Activated CD4-positive, CD25-positive, alpha-beta regulatory T cell (primary cell): ENCODE measurements at places on chromosomes 16 and 17.
A peak's percentile ranks its signal among the peaks of the same experiment; 100 is the strongest.

DNA sequence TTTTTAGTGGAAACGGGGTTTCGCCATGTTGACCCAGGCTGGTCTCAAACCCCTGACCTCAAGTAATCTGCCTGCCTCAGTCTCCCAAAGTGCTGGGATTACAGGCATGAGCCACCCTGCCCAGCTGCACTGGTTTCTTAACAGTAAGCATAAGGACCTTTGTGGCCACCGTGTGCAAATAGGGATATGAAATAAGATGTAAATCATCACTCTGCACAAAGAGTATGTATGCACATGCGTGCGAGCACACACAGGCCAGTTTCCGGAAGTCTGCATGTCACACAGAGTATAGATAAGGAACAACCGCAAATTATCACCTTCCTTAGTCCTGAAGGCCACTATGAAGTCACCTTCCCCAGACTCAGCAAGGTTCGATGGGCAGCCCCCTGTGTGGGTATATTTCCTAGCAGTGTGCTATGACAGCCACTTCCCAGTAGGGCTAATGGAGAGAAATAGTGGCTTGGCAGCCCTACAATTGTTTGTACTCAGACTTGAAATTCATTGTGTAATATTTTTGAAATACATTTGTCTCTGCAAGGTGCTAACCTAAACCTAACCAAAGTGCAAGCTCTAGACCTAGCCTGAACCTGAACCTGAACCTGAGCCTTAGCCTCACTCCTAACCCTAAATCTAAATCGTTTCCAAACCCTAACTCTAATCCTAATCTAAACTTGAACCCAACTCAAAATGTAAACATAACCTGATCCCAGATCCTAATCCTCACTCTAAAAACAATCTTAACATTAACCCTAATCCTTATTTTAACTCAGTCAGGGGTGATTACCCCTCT lies 48.4 kb upstream of the SKAP1 start:
- DNase-seq: no peak

GRCh38 chr16:19722981-19723380 lies 4.9 kb downstream of the IQCK start:
- no peak for DNase-seq

- no peak for DNase-seq
Observed at GRCh38 chr16:69417520-69418199, 6.8 kb upstream of the CYB5B start.

GRCh38 chr16:66346221-66346620 lies 20.3 kb upstream of the CDH5 start:
- no peak for DNase-seq

GRCh38 chr16:49556606-49557446 lies 183.2 kb downstream of the C16orf78 start:
- DNase-seq: no peak

DNA sequence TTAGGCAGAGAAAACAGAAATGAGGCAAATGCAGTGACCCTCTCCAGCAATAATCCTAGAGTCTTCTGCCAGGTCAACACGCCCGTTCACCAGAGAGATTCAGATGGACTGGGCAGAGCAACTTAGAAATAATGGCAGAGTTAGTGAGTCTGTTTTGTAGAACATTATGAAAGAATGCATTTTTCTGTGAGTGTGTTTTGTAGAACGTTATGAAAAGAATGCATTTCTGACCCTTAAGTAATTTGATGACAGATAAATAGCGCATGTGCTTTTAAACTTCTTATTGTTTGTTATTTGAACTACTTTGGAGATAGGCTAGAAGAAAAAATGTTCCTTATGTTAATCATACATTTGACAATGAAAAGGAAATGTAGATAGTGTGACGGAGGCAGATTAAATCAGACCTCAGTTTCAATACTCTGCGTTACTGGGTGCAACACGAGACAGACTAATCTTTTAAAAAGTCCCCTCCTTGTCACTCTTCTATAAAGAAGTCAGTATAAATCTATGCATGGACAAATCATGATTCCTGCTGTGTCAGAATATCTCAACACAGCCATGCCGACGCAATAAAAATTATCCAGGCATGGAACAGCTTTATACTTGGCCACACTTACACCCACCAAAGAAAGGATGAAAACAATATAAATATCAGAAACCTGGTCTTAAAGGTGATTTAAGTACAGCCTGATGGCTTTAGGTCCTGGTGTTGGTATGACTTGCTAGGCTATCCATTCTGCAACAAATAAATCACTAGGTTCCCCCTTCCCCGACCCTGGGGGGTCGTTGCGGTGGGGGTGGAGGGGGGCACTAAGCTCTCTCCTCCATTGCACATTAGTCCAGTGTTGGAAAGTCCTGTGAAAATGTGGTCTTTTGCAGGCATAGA lies 47.8 kb downstream of the MARCHF10 start:
- no peak for DNase-seq

GRCh38 chr16:11667824-11668622 lies at the start of gene SNN:
SNN (plus strand) TSS chr16:11668455; CDS start chr16:11676060, 7,605 bp downstream.
- DNase-seq: peak; percentile 82

DNA sequence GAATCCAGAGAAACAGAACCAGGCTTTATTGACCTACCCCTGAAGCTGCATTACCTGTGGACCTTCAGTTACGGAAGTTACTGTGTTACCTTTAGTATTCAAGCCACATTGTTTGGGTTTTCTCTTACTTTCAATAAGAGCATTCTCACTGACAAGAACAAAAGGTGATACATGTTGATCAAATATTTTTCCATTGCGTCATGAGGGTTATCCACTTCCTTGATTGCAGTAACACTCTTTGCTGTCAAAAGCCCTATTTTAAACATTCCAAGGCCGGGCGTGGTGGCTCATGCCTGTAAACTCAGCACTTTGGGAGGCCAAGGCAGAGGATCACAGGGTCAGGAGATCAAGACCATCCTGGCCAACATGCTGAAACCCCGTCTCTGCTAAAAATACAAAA lies 28.6 kb upstream of the PAFAH1B1 start:
- DNase-seq: no peak

- no peak for DNase-seq
Observed at GRCh38 chr16:46843898-46844642, 13.1 kb upstream of the C16orf87 start.

DNA sequence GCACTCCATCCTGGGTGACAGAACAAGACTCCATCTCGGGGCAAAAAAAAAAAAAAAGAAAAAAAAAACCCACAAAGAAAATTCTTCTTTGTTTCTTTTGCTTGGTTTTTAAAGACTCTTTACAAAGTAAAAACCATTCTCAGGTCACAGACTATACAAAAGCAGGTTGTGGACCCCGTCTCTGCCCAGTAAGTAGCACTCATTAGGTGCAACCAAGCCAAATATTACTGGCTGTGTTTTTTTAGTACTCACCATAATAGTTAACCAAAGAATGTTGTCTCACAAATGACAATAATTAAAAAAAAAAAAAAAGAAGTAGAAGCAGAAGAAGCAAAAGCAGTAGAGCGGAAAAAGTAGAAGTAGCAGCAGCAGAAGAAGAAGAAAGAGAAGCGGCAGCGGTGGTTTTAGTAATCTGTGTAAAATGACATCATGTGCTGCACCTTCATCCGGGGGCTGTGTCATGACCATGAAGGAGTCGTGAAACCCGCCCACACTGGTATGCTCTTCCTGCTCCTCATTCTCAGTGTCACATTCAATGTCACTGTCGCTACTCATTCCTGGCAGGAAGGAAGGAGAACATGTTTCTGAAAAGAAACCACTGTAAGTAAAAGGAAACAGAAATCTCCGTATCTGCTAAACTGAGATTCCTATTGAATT lies 105.4 kb downstream of the TRIM37 start:
- DNase-seq: peak; percentile 41

- DNase-seq: no peak
Observed at GRCh38 chr16:19690196-19690595, 27.8 kb downstream of the KNOP1 start.
